Cerebellum (tissue), 4 donors: ENCODE measurements at places on chromosomes 12 and 14. TPM values are rescaled to one million over a fixed set of nuclear protein-coding genes. Genes with fewer than 3 reads are reported as not detected.

DNA sequence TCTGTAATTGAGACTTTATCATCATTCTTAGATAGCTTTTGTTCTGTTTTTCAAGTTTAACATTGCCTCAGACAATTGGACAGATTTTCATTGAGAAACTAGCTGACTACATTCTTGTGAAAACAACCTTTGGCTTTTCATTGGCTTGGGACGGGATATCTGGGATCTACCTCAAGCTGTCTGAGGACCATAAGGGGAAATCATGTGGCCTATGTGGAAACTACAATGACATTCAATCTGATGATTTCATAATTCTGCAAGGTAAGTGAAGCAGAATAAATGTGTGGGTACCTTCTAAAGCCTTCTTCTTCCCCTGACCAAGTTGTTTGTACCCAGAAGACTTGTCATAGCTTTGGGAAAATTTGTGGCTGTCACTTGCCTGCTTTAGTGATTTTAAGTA is 133.5 kb downstream of the OTOGL start:
- no peak for DNase-seq

DNA sequence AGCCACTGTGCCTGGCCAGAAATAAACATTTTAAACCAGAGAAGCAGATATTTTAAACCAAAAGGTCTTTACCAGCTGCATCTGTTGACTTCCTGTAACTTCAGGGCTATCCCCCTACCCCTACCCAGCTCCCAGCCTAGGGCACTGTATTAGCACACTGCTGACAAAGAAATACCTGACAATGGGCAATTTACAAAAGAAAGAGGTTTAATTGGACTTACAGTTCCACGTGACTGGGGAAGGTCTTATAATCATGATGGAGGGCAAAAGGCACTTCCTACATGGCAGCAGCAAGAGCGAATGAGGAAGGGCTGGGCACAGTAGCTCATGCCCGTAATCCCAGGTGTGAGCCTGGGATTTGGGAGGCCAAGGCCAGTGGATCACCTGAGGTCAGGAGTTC is 26.0 kb downstream of the GEMIN2 start:
- DNase-seq = no peak

Gene NTF3
- total RNA-seq = 17.1 TPM

Gene ADAMTS20
- total RNA-seq = 0.82 TPM

Gene JAG2
- 16.8 TPM for total RNA-seq

Gene MYRFL
- total RNA-seq = 0.91 TPM

Gene TAS2R7
- total RNA-seq = 0.91 TPM
